ENCODE measurements at places on chromosomes 5 and 9.
A peak's percentile ranks its signal among the peaks of the same experiment; 100 is the strongest.

- DNase-seq = no peak
Measured at GRCh38 chr9:84490206-84490841, 149.8 kb upstream of the SLC28A3 start.

GRCh38 chr5:150511578-150512367 is 3.8 kb downstream of the NDST1 start:
- no peak for DNase-seq

DNA sequence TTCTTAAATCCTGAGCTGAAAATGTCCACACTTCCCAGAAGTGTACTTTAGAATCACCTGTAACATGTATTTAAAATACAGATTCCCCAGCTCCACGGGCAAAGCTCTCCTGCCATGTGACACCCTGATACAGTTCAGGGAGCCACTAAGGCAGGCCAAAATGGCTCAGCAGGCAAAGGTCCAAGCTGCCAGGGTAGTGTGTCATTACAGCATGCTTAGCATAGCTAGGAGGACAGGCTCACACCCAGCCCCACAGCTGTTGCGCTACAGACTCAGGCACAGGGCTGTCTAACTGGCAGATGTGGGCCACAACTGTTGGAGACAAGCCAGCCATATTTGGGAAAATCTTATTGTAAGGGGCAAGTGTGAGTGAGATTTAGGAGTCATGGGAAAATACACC is 73.0 kb downstream of the C9orf85 start:
- DNase-seq = no peak

DNA sequence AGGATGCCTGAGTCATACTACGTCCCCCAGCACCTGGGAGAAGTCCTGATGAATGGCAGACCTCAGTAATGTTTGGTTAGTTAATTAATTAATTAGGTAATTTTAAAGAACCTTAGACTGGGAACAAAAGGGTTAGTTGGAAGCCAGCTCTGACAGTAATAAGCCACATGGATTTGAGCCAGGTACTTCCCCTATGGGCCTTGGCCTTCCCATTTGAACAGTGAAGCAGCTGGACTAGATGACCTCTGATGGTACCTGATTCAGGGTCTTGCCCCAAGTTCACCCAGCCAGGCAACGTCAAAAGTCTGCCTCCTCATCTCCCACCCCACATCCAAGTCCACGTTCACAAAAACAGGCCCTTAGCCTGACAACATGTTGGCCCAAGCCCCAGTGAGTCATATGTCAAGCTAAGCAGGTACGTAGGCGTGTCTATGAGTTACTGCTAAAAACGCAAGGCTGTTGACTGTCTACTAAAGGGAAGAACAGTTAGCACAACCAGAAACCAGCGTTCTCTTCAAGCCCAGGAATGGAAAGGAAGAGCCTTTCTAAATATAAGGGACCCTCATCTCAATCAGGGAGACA is 303.2 kb downstream of the ACTL7B start:
- no peak for DNase-seq

DNA sequence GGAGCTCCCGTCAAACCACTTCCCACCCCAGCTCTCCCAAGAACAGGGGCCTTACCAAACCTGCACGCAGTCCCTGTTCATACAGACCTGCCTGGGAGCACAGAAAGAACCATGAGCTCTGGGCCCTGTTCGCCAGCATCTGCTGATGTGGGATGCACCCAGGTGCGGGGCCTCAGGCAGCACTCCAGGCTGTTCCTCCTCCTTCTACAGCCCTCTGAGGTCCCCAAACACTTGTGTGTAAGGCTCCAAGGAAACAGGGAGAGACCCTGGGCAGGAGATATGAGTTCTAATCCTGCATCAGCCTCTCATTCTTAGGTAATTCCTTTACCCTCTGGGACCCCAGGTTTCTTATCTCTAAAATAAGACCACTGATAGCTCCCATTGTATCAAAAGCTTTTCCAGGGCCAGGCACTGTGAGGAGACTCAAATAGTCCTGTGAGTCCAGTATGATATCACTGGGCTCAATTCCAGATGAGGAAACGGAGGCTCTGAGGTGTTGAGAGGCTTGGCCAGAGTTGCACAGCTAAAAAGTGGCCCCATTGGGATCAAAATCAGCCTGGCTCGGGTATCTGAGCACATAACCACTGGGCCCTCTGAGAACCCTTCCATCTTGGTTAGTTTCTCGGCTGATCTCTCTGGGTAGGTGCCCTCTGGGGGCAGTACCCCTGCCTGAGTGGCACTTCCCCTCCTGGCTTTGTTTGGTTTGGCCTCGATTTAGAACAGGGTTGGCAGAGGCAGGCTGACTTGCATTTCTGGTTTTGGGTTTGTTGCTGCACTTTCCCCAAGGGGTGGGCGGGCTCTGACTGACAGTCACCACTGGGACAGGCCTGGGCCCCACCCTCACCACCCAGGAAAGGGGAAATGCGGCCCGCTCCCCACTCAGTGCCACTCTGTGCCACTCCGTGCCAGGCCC is 116.8 kb downstream of the RGS3 start:
- DNase-seq = peak; percentile 68

DNA sequence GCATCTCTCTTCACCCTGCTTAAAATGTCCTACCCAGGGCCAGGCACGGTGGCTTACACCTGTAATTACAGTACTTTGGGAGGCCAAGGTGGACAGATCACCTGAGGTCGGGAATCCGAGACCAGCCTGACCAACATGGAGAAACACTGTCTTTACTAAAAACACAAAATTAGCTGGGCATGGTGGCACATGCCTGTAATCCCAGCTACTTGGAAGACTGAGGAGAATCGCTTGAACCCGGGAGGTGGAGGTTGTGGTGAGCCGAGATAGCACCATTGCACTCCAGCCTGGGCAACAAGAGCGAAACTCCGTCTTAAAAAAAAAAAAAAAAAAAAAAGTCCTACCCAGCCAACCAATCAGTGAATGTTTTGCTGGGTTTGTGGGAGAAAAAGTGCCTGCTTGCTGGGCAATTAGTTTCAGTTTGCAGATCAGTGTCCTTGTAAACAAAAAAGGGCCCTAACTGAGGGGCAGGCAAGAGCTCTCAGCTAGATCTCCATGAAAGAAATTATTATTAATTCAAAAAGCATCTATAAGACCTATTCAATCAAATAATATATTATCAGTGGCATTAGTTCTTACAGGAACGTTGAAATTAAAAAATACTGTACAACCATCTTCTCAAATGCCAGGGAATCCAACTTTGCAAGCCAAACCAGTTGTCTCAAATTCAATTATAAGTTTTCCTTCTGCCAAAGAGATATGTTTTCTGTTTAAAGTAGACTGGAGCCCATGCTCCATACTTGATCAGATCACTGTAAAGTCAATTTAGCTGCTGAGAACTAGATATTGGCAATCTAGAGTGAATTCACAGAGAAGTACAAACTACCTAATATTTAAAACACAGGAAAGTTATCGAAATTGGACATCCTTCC is 3.9 kb downstream of the MEGF9 start:
- DNase-seq = peak; percentile 73

DNA sequence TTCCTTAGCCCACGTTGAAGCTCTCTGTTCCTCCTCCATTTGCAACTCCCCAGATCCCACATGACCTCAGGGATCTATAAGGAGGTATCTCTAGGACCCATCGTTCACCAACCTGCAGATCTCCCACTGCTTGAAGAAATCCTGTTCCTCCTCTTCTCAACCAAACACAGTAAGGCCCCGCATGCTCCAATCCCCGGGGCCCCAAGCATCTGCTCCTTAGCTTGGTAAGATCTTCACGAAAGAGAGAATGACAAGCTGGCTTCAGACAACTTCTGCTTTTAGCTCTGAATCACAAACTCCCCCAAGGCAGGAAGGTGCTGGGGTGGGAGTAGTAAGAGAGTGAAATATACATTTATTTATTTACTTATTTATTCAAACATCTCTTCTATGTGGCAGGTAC is 33.0 kb upstream of the ARHGAP26 start:
- DNase-seq = no peak

- DNase-seq = no peak
Measured at GRCh38 chr9:38172586-38172985, 103.6 kb upstream of the SHB start.

DNA sequence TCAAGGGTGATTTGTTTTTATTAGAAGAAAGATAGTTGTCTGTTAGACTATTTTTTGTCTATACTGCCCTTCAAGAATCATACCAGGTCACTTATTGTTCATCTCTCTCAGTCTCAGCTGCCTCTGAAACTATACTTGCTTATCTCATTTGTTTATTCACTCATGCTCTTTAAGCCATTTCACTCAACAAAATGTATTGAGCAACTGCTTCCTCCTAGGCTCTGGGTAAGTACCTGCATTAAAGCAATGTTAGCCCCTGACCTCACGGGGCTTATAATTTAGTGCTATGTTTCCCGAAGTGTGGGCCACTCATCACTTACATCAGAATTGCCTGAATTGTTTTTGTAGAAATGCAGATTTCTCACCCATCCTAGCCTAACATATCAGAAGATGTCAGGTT is 100.9 kb downstream of the DPYSL3 start:
- DNase-seq = no peak
